ENCODE measurements at places on chromosomes 3 and 15. TPM values are rescaled to one million over a fixed set of nuclear protein-coding genes. Genes with fewer than 3 reads are reported as not detected.

Gene GP9
- total RNA-seq: not detected

Gene CCDC13
- 0.95 TPM for total RNA-seq

Gene HCN4
- not detected for total RNA-seq

Gene DNAJA4
- 1.2 TPM for total RNA-seq

Gene TNNC1
- 0.63 TPM for total RNA-seq

Gene POLQ
- total RNA-seq: 1.9 TPM

Gene UCN2
- total RNA-seq: 0.34 TPM

Gene KIF7
- 15.1 TPM for total RNA-seq

Gene DNASE1L3
- total RNA-seq: not detected

Gene SAMD7
- not detected for total RNA-seq

Gene MINAR1
- 0.63 TPM for total RNA-seq

Gene GNAT1
- total RNA-seq: not detected

Gene SNTN
- not detected for total RNA-seq

Gene LRRC49
- 23.6 TPM for total RNA-seq

Gene CCR8
- not detected for total RNA-seq

Gene SPINK8
- total RNA-seq: not detected

Gene DAG1
- total RNA-seq: 14.0 TPM

Gene KCNAB1
- under 0.01 TPM for total RNA-seq

Gene IDH3A
- 18.5 TPM for total RNA-seq

Gene SLC9A9
- total RNA-seq: 65.9 TPM

Gene TUSC7
- not detected for total RNA-seq

Gene ICE2
- 33.7 TPM for total RNA-seq

Gene WDR49
- total RNA-seq: under 0.01 TPM

Gene CPEB1
- total RNA-seq: 26.9 TPM

Gene ST8SIA2
- not detected for total RNA-seq

Gene LINGO1
- total RNA-seq: not detected

Gene DNAH12
- under 0.01 TPM for total RNA-seq

Gene TGM5
- not detected for total RNA-seq

Gene GUCA1C
- total RNA-seq: not detected

Gene NLGN1
- total RNA-seq: 2.9 TPM

Gene RARB
- 11.7 TPM for total RNA-seq

Gene NMB
- total RNA-seq: 2.4 TPM

Gene P2RY12
- 0.09 TPM for total RNA-seq

Gene CLEC3B
- total RNA-seq: 33.1 TPM

Gene PCSK6
- 0.09 TPM for total RNA-seq

Gene HTR3E
- not detected for total RNA-seq

Gene CPNE4
- not detected for total RNA-seq

Gene ERC2
- not detected for total RNA-seq

Gene MFSD1
- total RNA-seq: 130 TPM

Gene CPNE9
- total RNA-seq: not detected

All from bronchial smooth muscle cell (primary cell).